ENCODE measurements at places on chromosomes 5 and 9. TPM values are rescaled to one million over a fixed set of nuclear protein-coding genes. Genes with fewer than 3 reads are reported as not detected.

- H3K27ac ChIP-seq, result no peak overlapping the region
- peaks cover 4% of the 10 kb centered on the region for H3K27me3 ChIP-seq
- no peak for DNase-seq
- H3K4me1 ChIP-seq, result peaks cover 81% of the 10 kb centered on the region
- peak overlapping the region; percentile 7 for H3K4me3 ChIP-seq
These were observed 1.7 kb downstream of the STC2 start for GRCh38 chr5:173326501-173326960.

GRCh38 chr5:71666321-71666720 lies 52.8 kb upstream of the CARTPT start:
- H3K36me3 ChIP-seq, result no peaks in the 10 kb centered on the region
- no peak for DNase-seq
- no peaks in the 10 kb centered on the region for H3K4me1 ChIP-seq
- H3K4me3 ChIP-seq, result no peak overlapping the region

GRCh38 chr5:128216860-128217531 lies 133.4 kb downstream of the SLC12A2 start:
- no peaks in the 10 kb centered on the region for H3K36me3 ChIP-seq
- H3K27me3 ChIP-seq, result no peaks in the 10 kb centered on the region
- H3K27ac ChIP-seq, result peak overlapping the region; percentile 75
- no peaks in the 10 kb centered on the region for H3K4me1 ChIP-seq
- no peak for DNase-seq

GRCh38 chr5:9502050-9502834 lies 43.6 kb downstream of the SEMA5A start:
- H3K27me3 ChIP-seq, result no peaks in the 10 kb centered on the region
- peaks cover 1% of the 10 kb centered on the region for H3K36me3 ChIP-seq
- H3K27ac ChIP-seq, result no peak overlapping the region
- no peak overlapping the region for H3K4me3 ChIP-seq
- peak; percentile 88 for DNase-seq

DNA sequence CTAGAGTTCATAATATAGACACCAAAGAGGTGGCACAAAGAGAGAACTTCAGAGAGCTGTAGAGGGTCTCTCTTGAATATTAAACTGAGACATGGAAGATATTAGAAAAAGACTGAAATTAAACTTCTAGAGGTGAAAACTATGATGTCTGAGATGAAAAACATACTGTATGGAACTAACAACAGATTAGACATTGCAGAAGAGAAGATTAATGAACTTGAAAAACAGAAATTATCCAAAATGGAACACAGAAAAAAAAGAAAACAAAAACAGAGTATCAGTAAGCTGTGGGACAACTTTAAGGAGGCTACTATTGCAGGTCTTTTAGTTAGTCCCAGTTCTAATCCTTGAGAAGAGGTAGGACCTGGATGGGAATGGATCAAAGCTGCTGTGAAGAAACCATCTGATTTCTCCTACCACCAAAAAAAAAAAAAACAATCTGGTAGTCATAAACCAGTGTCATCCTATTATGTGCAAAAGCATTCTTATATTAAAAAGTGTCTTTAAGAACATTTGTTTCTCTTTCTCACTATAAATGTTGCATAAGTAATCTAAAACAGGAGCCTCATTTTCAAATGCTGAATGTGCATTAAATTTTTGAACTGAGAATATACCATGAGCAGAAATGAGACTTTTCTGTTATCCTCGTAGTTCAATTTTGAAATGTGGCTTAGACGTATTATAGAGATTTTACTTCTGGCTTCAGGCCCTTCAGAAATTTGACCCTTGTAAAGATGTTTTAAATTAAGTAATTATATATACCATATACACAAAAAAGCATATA lies 96.2 kb downstream of the ERMP1 start:
- no peak for DNase-seq
- H3K4me1 ChIP-seq, result no peaks in the 10 kb centered on the region
- no peak overlapping the region for H3K4me3 ChIP-seq

GRCh38 chr5:153796527-153796926 lies 242.2 kb downstream of the FAM114A2 start:
- no peak overlapping the region for H3K4me3 ChIP-seq
- H3K36me3 ChIP-seq, result no peaks in the 10 kb centered on the region
- H3K27ac ChIP-seq, result no peak overlapping the region
- H3K27me3 ChIP-seq, result no peaks in the 10 kb centered on the region
- no peaks in the 10 kb centered on the region for H3K4me1 ChIP-seq

Gene SLCO6A1
- total RNA-seq, result not detected

Gene UGT3A2
- 0.12 TPM for total RNA-seq

Data from lung (tissue), 17 donors.